Fibroblast of skin of right quadriceps (primary cell): ENCODE measurements at places on chromosomes 4 and X.

GRCh38 chr4:134470544-134470943, 269.0 kb upstream of the PABPC4L start:
- peak; percentile 1 for DNase-seq

DNA sequence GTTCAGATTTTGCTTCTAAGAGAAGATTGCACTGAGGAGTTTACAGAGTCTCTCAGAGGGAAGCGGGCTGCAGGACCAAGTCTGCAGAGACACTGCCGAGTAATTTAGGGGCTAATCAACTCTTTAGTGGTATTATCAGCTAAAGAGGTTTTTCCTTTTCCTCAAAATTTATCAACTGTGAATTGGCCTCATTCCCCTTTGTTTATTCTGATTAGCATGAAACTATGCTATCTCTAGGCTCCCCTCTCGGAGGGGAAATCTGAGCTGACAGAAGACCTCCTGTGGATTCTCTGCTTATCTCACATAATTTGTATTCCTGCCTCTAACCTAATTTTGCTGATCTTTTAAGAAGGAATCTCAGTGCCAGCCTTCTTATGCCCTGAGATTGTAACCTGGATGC, 201.0 kb downstream of the DCTD start:
- no peak for DNase-seq

DNA sequence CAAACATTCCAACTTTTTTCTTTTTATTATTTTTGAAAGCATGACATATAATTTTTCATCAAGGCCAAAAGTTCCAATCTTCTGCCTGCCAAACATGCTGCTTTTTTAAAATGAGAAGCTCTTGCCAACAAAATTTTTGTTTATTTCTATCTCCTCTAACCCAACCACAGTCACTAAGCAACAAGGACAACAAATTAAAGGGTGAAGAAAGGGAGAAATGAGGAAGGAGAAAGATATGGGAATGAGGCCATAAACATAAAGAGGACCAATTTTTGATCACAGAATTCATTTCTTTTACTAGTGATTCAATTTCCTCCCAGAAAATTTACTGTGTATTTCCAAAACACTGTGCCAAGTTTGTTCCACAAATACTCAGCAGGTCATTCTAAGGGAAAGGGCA, 537.0 kb upstream of the DIAPH2 start:
- no peak for DNase-seq

DNA sequence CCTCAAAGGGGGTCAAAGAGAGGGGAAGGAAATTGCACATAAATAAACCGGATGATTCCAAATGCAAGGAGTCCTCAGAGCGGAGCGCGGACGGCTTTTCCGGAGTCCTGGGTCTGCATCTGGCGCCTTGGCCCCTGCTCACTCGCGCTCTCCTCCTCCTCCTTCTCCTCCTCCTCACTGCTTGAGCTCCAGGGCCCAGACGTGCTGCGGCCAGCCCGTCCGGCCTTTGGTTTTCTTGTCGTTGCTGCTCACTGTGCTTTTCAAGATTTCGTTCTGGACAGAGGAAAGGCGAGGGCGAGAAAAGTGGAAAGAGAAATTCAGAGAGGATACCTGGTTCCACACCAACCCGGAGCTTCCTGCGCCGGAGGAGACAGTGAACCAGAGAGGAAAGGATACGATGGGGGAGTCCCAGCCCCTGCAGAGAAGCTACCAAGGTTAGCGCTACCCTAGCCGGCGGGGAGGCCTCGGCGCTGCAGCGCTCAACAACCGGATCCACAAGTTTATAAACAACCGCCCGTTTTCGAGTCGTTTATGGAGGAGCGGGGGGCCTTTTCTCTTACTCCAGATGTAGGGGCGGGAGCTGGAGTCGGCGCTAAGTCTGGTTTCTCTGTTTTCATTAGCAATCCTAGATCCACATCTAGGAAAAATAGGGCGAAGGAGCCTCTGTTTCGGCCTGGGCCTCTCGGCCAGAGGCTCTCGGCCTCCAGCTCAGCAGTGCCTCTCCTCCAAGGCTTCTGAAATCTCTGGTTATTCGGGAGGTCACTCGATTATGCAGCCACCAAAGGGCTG, 2.7 kb downstream of the HAND2 start:
- peak; percentile 49 for DNase-seq

DNA sequence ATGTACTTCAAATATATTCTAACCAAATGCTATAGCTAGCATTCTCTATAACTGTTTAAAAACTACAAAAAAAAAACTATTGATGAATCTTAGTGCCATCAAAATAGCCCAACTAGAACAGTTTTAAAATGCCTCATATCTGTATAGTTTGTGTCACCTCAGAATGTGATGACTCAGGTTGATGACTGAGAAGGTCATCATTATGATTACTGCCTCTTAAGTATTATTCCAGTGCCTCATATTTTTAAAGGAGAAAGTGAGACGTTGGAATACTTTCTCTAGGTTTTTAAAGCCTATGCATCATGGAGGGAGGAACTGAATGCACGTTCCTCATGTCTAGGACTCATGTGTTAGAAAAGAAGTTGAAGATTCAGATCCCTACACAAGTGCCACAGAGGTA, 88.2 kb downstream of the TMA16 start:
- no peak for DNase-seq

- DNase-seq = no peak
These were observed 327.7 kb downstream of the DKK2 start for GRCh38 chr4:106708464-106708816.

GRCh38 chr4:39394706-39395105, 12.0 kb upstream of the KLB start:
- no peak for DNase-seq

DNA sequence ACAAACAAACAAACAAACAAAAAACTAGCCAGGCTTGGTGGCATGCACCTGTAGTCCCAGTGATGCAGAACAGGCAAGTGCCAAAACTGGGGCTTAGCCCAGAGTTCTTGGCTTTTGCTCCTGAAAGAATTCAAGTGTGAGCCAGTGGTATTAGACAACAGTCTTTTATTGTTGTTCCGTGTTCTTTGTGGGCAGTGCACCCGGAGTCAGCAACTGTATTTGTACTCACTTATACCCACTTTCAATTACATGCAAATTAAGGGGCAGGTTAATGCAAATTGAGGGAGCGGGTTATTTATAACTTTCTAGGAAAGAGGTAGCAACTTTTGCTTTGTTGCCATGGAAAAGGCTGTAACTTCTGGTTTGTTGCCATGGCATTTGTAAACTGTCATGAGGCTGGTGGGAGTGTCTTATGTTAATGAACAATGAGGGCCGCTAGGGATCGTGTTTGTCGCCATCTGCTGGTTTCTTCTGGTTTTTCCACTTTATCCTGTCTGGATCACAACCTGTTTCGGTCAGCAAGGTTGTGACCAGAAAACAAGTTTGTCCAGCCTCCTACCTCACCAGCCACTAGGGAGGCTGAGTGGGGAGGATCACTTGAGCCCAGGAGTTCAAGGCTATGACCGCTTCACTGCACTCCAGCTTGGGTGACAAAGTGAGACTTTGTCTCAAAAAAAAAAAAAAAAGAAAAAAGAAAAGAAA, 88.8 kb upstream of the ESX1 start:
- peak; percentile 66 for DNase-seq

DNA sequence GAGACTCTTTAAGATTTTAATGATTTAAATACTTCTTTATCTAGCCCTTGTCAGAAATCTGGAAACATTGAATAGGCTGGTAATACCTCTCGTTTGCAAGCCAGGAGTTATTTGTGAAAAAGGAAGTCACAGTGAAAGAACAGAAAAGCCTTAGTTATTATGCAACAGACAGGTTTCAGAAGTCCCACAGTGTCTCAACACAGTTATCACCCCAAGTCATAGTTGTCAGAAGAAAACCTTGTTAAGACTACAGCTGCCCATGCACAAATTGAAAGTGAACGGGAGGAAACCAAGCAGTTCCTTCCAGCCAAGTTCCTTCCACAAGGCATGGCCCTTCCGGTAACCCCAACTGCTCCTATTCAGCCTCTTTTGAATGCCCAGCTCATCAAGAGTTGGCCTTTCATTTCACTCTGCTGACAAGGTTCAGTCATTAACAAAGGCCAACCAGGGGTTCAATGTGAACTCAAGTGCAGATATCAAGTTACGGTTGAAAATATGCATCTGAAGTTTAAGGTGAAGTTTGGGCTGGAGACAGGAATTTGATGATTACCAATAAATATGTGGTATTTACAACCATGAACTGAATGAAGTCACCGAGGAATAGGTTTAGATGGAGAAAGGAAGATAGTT, 15.6 kb downstream of the ALPK1 start:
- no peak for DNase-seq

DNA sequence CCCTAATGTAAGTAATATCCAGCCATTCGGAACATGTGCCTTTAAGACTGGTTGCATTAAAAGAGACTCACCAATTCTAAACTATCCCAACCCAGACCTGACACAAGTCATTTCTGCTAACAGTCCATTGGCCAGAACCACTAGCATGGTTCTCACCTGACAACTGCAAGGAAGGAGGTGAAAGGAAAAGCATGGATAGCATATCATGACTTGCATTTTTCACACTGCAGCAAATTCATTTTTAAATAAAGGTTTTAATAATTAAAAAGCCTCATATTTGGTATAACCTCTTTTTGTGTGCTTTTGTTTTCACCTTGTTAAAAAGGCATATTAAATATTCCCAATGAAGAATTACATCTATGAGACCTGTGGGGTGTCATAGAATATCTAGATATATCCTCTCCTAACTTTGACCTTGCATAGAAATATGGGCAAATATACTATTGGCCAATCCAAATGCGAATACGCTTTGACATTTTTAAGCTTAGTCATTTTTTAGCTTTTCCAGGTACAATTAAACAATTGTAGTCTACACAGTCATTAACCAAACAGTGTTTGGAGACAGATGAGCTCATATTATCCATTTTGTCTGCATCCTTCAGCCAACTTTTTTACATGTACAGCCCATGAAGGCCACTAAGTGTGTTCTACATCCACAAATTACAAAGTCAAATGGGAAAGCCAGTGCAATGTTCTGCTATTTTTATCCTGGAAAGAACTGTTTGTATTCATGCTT, 295.3 kb downstream of the PDGFC start:
- DNase-seq = no peak

- DNase-seq = peak; percentile 17
These were observed 142.4 kb upstream of the GLRA2 start for GRCh38 chrX:14386981-14387380.

- peak; percentile 9 for DNase-seq
These were observed 69.4 kb downstream of the EVC2 start for GRCh38 chr4:5638976-5639375.

- peak; percentile 66 for DNase-seq
These were observed 67.7 kb downstream of the MID1IP1 start for GRCh38 chrX:38868941-38869401.

DNA sequence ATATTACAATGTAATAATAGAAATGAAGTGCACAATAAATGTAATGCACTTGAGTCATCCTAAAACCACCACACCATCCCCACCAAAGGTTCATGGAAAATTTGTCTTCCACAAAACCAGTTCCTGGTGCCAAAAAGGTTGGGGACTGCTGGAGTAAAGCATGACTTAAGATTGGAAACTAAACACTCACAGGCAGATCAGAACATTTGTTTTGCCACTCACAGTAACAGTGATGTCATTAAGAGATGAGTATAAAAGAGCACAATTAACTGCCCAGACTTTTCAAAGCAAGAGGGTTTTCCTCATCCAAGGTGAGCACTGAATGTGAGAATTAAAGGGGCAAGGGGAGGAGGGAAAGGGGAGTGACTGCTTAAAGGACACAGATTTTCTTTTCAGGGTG, 35.6 kb downstream of the MAP7D3 start:
- DNase-seq = peak; percentile 79

DNA sequence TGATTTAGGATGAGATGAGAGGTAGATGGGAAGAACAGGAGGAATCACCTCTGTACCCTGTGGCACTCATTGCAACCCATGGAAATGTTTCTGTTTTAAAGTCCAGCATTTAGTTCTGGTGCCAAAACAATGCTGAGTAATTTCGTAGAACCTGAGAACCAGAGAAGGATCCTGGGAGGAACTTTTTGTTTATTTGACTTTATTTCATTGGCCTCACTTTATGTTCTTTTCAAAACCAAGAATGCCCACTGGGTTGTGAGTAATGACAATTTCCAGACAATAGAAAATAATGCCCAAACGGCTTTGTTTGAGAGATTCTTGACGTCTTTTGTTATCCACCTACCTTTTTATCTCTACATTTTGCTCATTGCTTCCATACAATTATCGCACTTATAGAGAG, 111.3 kb downstream of the SHROOM3 start:
- no peak for DNase-seq

DNA sequence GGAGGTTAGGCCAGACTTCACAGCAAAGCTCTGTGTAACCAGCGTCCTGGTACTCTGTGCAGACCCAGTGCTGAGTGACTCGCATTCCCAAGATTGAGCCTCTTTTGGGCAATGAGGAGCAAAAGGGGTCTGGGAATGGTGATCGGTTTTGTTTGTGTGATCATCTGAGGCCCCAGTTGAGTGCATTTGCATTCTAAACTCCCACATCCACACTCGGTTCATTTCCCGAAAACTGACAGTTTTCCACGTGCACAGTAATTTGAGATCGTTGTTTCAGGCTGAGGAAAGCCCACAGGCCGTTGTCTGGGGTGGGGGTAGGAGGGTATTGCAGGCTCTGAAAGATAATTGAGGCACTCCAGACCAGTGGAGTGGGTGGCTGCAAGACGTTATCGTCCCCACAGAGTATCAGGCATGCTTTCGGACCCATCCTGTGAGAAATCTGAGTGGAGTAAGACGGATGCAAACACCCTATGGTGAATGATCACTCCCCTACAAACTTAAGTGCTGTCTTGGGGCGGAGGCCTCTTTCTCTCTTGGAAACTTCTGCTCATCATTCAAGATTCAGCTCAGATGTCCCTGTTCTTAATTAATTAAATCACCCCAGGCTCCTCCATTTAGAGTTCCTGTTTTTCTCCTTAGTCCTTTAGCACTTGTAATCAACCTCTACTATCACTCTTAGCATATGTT, 96.1 kb downstream of the AFF1 start:
- DNase-seq = peak; percentile 34

DNA sequence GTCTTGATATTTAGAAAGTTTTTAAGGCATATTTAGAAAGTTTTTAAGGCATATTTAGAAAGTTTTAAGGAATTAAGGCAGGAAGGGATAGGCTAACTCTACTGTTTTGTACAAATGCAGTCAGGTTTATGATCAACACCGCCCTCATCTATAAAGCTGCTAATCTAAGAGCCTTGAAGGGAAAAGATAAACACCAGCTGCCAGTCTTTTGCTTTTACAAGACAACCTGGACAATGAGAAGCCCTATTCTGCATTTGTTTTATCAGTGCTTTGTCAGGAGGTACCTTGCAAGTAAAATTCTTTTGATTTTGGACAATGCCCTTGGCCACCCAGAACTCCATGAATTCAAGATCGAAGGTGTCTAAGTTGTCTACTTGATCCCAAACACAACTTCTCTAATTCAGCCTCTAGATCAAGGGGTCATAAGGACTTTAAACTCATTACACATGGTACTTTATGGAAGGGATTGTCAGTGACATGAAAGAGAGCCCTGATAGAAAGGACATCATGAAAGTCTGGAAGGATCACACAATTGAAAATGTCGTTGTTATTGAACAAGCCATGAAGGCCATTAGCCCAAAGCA, 39.8 kb downstream of the IL15 start:
- no peak for DNase-seq

GRCh38 chr4:1564535-1565375, 119.4 kb downstream of the FAM53A start:
- no peak for DNase-seq

- no peak for DNase-seq
These were observed 187.0 kb downstream of the AFAP1 start for GRCh38 chr4:7752649-7753048.

- no peak for DNase-seq
These were observed 12.6 kb downstream of the EFNB1 start for GRCh38 chrX:68841251-68842049.
